ENCODE measurements at places on chromosomes 13 and 19.

- peak; percentile 90 for DNase-seq
These were observed 350.5 kb downstream of the KCNRG start for GRCh38 chr13:50365408-50366391.

- no peak for DNase-seq
These were observed 1.7 kb downstream of the GNG7 start for GRCh38 chr19:2700660-2701360.

GRCh38 chr19:55441692-55442321 is 1.3 kb downstream of the SHISA7 start:
- no peak for DNase-seq

- no peak for DNase-seq
These were observed 8.1 kb downstream of the VSTM2B start for GRCh38 chr19:29533578-29534544.

- DNase-seq = peak; percentile 69
These were observed 913 bp upstream of the ELAVL3 start for GRCh38 chr19:11481534-11482383.

DNA sequence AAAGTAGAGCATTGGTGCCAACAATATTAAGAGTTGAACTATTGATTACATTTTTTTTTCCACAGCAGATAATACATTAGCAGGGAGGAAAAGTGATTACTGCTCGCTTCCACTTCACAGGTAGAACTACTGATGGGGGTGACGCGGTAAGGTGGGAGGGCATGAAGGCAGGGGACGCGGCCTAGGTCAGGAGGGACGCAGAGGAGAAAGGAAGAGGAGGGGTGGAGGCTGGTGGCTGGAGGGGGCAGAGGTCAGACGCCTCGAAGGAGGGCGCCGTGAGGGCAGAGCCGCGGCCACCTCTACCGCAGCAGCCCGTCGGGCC is 287 bp upstream of the B3GLCT start:
- no peak for DNase-seq

GRCh38 chr13:31517599-31517998 is 221.7 kb upstream of the RXFP2 start:
- DNase-seq = no peak

DNA sequence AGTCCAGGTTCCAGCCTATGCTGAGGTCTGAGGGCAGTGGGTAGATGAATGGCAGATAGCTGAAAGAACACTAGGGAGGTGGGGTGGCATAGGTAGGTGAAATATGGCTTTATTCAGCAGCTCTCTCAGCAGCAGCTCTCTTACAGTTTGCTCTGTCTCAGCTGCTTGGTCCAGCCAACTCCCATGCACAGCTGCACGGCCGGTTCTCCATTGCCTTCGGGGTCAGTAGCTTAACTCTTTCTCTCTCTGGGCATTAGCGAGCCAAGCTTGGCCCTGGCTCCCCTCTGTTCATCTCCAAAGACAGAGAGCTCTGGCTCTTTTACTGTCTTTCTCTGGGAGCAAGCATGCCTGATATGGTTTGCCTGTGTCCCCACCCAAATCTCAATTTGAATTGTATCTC is 151.9 kb downstream of the MYO16 start:
- no peak for DNase-seq

DNA sequence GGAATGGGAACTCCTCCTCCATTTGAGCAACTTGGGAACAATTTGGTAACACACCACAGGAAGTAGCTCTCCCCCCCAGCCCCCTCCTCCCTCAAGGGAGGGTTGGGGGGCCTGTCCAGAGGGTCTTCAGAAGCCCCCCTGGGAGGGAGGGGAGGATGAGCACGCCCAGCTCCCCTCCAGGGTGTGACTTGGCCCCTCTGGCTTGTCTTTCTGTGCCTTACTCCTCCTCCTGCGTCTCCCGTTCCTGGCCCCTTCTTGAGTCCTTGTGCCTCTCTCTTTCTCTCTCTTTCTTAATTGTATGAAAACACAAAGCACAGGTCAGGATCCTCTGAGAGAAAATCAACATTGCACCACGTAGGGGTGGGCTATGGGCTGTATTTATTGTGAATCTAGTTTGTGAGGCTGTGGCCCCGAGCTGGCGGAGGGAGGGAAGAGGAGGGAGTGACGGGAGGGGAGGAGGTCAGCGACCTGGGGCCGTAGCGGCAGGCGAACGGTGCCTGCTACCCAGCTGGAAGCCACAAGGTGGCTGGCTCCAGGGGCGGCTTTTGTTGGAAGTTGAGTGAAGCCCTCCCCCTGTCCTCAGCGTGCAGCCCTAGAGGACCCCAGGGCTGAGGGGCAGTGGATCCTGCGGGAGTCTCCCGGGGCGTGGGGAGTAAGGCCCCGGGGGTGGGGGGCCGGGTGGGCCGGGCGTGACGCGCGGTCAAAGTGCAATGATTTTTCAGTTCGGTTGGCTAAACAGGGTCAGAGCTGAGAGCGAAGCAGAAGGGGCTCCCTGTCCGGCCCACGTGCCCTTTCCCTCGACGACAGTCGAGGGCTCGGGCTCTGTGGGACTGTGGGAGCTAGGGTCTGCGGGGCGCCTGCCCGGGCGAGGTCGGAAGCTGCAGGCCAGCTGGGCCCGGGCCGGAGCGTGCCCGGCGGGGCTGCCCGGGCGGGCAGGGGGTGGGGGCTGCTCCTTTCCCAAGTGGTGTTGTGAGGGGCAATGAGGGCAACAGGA is 6.4 kb downstream of the LYL1 start:
- DNase-seq = peak; percentile 17

GRCh38 chr13:84896128-84896527 is 903.1 kb downstream of the SLITRK6 start:
- peak; percentile 51 for DNase-seq

DNA sequence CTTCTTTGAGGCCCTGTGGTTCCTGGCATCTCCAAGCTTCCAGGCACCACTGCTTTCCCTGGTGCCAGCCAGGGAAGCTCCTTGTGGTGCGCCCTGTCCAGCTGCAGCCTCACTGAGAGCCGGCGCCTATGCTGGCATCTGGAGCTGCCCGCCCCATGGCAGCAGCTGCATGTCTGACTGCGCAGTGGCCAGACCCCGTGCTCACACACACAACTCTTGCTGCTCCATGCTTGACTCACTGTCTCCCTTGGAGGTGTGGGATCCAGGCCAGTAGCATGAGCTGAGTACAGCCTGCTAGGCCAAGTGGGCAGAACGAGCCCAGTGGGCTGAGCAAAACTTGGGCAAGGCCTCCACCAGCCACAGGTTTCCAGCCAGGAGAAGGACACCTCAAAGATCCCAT is 11.5 kb upstream of the SUPT20H start:
- DNase-seq = no peak

DNA sequence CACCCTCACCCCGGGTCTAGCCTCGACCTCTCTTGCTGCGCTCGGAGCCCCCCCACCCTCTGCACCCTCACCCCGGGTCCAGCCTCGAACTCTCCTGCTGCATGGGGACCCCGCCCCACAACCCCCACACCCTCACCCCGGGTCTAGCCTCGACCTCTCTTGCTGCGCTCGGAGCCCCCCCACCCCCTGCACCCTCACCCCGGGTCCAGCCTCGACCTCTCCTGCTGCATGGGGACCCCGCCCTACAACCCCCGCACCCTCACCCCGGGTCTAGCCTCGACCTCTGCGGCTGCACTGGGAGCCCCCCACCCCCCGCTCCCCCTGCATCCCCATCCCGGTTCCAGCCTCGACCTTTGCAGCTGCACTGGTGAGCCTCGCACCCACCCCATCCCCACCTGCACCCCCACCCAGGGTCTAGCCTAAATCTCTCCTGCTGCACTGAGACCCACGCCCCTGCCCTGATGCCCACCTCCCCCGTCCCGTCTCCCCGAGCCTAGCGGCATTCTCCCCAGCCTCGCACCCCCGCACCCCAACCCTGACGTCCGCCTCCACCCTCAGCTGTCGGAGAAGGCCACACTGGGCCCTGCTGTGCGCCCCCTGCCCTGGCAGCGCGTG is 1.8 kb downstream of the CFD start:
- no peak for DNase-seq

GRCh38 chr19:10155839-10156238 is 36.1 kb upstream of the EIF3G start:
- no peak for DNase-seq

- peak; percentile 2 for DNase-seq
These were observed 441.5 kb upstream of the PCDH20 start for GRCh38 chr13:61857198-61857597.

GRCh38 chr13:72217142-72217541 is 350.1 kb upstream of the DACH1 start:
- no peak for DNase-seq

DNA sequence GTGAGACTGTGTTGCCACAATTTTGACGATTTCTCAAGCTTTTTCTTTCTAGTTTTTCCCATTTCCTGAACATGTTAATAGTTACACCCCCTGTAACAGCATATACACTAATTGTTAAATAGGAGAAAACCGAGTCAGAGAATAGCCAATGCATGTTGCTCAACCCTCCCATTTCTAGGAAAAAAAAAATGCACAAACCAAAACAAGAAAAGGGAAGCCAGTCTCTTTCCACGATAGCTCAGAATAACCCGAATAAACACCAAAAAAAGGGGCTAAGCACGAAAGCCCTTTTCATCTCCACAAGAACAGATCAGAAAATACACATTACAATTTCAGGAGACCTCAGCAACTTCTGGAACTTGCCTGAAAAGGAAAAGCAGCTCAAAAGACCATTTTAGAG is 16.3 kb downstream of the LATS2 start:
- DNase-seq = no peak

GRCh38 chr13:25961294-25961693 is 90.5 kb downstream of the SHISA2 start:
- no peak for DNase-seq

DNA sequence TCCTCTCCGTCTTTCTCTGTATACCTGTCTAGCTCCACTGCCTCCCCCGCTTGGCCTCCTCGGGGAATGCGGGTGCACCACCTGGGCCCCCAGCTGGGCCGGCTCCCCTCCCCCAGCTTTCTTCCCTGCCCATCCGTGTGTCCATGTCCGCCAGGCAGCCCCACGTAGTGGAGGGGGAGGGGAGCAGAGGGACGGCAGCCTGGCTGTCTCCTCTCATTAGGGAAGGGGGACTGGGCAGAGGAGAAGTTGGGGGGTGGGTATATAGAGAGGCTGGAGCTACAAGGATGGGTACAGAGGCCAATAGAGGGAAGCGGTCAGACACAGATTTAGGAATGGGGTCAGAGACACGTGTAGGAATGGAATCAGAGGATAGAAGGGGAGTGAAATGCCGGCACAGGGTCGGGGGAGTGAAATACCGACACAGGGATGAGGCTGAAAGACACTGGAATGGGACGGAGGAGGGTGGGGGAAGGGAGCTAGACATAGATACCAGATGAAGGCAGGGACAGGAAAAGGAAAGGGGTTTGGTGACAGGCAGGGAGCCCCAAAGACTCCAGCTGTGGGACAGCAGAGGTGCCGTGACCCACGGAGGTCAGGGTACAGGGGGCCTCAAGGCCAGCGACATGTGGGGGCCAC is 2.8 kb downstream of the NECTIN2 start:
- DNase-seq = no peak

DNA sequence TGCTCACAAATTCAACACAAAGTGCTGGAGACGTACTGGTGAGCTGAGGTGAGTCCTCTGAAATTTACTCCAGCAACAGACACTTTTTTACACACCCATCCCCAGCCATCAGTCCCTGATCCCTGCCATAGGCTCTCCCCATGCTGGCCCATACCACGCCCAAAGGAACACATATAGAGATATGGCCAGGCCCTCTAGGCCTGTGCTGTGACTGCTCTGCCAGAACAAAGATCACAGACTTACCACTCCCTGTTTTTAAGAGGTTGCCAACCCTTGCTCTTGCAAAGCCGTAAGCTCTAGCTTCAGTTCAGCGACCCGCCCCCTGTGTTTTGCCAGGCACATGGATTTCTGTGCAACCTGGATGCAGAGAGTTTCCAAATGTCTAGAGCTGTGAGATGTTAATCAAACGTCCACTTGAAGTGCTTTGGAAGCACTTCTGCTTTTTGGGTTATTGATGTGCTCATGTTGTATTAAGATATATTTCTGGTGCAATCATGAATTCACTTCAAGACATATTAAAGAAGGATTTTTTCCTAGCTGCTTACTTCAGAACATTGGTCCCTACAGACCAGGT is 59.7 kb downstream of the DLEU7 start:
- no peak for DNase-seq

DNA sequence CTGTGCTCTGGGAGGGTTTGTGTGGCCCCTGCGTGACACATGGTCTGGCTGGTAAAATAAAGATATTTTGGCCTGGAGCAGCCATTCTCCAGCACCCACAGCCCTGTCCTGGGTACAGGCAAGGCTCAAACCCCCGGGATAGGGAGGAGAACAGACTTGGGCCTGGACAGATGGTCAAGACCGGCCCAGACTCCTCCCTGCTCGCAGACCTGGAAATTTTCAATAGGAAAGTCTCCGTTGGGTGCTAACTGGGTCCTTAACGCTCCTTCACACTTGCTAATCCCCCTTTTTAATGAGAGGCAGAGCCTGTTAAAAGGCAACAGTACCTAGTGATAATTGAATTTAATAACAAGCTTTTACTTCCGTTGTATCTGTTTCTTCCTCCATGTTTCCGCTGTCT is 2.5 kb downstream of the PALM start:
- no peak for DNase-seq

DNA sequence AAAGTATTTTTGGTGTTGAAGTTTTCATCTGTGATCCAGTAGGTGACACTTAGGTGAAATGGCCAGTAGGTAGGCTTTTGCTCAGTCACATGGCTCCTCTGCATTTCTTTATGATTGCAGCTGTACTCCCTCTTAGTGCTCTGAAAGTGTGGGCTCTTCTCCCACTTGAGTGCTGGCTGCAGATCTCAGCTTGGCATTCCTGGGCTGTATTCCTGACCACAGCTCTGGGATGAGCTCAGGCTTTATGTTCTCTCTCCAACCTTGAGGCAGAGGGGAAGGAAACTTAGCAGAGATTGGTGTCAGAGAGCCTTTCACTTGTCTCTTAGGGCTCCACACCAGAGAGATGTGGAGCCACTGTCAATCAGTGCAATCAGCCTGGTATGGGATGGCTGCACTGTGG is 254.3 kb downstream of the NDFIP2 start:
- no peak for DNase-seq

DNA sequence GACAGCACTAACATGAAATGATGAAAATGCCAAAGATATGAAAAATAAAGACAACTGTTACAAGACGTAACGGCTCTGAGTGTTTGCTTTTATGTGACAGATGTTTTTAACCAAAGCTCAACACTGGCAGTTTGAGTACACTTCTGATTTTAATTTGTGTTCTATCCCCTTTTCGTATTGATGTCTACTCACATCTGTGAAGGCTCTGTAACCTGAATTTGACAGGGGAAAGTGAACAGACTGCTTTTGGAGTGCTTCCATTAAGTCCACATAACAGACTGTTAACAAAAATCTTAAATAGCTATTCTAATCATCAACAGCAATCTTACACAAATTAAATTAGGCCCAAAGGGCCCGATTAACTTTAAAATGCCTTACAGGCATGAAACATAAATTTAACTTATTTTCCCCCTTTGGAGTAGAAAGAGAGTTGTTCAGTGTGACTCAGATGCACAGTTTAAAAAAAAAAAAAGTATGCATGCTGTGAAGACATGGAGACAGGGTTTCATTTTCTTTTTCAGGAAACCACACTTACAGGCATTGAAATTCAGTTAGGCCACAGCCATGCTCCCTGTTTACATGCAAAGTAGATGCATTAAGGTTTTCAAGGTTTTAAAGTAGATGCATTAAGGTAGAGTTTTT is 16.3 kb upstream of the RNASEH2B start:
- no peak for DNase-seq

All from kidney tubule cell (primary cell).